Activated CD8-positive, alpha-beta T cell treated with anti-CD3 and anti-CD28 coated beads, Interleukin-2, amount 10 ng/mL, durations not matched to agents 7 days and 5 days (primary cell): ENCODE measurements at places on chromosomes 11 and 22.

DNA sequence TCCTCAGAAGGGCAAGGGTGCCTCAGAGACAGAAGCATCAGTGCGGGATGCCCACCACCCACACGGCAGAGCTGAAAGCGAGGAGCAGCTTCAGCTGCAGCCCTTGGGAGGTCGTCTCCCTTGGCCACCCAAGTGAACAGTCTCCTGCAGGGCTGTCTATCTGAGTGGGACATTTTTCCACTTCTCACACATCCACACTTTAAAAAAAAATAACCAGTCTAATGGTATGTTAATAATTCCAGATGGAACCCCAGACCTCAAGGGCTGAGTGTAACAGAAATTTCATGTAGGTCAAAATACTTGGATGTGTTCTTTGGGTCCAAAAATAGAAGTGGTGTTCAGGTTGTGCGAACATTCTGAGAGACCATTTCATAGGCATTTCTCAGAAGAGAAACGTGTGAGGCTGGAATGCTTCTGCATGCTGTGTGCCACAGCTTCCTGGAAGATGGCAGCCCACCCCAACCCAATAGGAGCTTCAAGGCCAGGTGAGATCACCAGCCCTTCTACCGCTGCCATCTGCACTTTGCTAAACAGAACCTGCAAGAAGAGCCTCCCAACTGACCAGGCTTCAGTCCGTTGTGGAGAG is 623.2 kb downstream of the OPCML start:
- no peak for DNase-seq

DNA sequence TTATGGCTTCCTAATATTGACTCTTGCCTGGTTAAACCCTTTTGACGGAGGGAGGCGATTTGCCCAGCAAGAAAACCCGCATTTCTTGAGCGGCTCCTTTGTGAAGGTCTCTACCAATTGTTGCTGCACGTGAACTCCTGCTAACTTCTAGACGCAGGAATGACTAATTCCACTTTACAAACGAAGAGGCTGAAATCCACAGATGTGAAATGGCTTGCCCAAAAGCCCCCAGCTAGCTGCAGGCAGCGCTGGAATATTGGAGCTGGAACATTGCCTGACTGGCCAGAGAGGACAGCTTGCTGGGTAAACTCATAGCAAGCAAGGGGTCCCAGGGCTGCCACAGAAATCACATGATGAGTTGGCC is 542 bp downstream of the GCAT start:
- DNase-seq: no peak

DNA sequence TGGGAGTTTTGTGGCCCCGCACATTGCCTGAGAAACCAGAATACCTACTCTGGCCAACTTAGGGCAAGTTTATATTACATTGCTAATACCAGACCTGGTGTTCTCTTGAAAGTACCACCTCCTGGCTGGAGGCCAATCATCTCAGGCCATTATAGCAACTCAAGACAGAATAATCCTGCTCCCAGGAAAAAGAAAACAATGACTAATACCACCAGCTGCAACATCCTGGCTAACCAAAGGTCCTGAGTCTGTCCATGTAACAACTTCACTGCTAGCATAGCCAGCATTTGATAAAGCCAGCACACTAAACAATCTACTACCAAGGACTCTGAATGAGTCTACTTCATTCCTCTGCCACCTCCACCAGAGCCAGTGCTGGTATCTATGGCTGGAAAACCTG is 1298.7 kb upstream of the CNTN5 start:
- DNase-seq: no peak

DNA sequence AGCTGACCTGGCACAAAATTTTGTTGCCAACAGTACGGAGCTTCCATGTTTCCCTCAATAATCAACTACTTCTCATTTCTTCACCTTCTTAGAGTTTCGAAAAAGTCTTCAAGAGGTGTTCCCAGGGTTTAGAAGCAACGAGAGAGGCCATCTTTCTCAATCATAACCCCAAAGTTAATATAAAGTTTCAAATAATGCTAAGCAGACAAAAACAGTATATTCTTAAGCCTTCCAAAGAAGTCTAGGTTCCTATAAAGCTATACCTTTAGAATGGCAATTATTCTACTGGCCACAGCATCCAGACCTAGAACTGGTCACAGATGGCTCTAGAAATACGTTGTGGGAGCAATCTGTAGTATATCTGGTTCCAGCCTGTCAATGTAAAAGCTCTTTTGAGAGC is 16.9 kb downstream of the DDX6 start:
- DNase-seq: no peak

GRCh38 chr11:28833169-28833568 is 725.0 kb downstream of the METTL15 start:
- no peak for DNase-seq

DNA sequence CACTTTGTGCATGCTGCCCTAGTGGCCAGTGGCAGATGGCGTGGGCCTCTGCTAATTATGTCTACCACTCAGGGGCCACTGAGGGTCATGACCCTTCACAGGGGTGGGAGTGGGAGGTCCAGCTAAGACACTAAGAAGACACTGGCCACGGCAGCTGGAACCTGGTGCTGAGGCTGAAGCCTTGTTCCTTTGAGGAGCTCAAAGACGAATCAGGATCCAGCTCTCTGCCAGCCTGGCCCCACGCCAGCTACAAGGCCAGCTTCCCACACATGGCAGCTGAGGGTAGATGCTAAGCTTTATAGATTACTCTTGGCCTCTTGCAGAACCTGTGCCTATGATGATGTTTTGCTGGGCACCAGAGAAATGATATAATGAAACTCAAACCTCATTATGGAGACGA is 226.3 kb downstream of the DSCAML1 start:
- no peak for DNase-seq

- no peak for DNase-seq
Measured at GRCh38 chr22:40627612-40628011, 8.9 kb downstream of the MRTFA start.

GRCh38 chr11:12922418-12922817 is 86.7 kb upstream of the RASSF10 start:
- no peak for DNase-seq

GRCh38 chr11:105282658-105283057 is 143.1 kb upstream of the CARD18 start:
- no peak for DNase-seq

DNA sequence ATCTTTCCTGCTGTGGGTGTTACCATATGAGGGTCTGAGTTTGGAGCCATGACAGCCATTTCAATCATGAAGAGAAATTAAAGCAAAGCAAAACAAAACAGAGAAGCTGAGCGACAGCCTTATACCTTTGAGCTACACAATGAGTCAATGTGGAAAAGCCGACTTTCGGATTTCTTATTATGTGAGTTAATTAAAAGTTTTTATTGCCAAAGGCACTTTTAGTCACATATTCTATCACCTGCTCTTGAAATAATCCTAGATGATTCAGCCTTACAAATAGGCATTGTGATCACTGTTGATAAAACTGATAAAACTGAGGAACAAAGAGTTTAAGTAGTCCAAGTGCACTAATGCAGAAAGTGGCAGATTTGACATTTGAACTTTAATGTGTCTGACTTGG is 381.9 kb upstream of the TENM4 start:
- no peak for DNase-seq

DNA sequence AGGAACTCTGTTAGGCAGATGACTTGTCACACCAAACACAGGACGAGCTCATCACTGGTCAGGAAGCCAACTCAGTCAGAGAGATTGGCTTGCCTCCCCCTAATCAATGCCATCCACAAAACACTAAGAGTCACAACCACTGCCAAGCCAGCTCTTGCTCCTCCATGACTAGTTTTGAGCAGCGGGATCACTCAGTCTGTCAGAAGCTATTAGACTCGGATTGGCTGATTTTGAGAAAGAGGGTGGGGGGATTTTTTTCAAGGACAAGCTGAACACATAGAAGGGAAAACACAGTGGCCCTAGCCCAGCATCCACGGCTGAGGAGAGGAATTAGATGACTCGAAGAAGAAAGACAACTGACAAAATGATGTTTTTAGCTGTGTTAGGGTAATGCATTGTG is 55.9 kb downstream of the SEZ6L start:
- no peak for DNase-seq

GRCh38 chr22:32631507-32632255 is 157.1 kb downstream of the FBXO7 start:
- DNase-seq: no peak

DNA sequence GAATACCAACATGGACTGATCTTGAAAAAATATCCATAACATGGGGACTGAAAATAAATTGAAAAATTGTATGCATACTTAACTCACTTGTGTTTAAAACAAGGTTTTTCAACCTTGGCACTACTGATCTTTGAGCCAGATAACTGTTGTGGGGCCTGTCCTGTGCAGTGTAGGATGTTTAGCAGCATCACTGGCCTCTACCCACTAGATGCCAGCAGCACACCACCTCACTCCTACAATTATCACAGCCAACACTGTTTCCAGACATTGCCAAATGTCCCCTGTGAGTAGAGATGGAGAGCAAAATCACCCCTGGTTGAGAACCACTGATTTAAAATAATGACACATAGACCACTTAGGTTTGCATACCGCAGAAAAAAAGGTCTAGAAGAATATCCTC is 45.0 kb upstream of the SLC1A2 start:
- DNase-seq: no peak

GRCh38 chr22:16866167-16866566 is 41.0 kb upstream of the XKR3 start:
- no peak for DNase-seq

DNA sequence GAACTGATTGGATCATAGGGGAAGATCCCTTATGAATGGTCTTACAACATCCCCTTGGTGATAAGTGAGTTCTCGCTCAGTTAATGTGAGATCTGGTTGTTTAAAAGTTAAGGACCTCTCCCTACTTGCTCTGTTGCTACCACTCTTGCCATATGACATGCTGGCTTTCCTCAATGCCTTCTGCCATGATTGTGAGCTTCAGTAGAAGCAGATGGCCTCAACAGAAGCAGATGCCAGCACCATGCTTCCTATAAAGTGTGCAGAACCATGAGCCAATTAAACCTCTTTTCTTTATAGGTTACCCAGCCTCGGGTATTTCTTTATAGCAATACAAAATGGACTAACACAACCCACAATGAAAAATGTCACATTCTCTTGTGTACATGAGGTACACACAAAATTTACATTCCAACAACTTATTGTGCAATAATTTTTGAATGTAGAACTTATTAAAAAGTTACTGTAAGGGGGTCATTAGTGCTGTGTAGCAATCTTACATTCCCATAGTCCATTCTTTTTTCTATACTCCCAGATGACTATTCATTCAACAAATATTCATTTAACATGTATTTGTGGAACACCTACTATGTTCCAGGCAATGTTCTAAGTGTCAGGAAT is 10.3 kb downstream of the CYP2R1 start:
- DNase-seq: no peak

GRCh38 chr11:36146437-36146836 is 142.8 kb downstream of the COMMD9 start:
- no peak for DNase-seq

- DNase-seq: no peak
Measured at GRCh38 chr11:70710601-70711000, 312.3 kb downstream of the CTTN start.

DNA sequence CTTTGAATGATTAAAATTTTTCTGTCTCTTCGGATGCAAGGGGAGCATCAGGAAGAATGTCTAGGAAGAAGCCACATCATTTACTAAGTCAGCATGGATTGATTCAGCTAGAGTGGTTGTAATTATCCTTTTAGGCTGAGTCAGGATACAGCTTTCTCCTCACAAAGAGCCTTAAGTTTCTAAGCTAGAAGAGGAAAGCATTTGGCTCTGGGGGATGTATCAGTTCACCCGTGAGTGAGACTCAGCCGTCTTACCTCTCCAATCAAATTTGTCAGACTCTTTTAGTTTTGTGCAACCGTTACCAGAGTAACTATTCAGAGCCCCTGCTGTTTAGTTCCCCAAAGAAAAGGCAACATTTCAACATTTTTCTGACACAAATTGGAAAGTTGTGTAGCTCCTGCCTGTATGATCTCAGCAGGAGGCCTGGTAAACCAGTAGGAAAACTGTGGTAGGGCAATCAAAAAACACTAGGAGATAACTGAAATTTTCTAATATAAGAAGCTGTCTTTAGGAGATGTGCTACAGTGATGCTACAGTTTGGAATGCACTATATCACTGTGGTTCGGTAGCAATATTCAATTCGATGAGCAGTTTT is 432.4 kb upstream of the LUZP2 start:
- no peak for DNase-seq

DNA sequence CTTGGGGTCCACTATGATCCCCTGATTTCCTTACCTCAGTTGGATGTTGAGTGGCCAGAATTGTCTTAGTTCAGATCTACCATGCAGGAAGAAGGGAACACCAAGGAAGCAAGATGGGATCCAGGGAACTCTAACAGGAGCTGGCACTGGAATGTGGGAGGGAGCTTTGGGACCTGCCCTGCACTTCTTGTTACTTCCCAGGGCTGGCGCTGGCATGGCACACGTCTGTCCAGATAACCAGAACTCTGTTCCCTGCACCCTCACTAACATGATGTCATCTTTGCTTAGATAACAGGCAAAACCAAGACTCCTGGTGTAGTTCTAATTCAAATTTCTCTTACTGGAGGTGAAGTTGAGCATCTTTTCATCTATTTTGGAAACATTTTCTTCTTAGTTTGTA is 550.0 kb downstream of the MN1 start:
- no peak for DNase-seq

DNA sequence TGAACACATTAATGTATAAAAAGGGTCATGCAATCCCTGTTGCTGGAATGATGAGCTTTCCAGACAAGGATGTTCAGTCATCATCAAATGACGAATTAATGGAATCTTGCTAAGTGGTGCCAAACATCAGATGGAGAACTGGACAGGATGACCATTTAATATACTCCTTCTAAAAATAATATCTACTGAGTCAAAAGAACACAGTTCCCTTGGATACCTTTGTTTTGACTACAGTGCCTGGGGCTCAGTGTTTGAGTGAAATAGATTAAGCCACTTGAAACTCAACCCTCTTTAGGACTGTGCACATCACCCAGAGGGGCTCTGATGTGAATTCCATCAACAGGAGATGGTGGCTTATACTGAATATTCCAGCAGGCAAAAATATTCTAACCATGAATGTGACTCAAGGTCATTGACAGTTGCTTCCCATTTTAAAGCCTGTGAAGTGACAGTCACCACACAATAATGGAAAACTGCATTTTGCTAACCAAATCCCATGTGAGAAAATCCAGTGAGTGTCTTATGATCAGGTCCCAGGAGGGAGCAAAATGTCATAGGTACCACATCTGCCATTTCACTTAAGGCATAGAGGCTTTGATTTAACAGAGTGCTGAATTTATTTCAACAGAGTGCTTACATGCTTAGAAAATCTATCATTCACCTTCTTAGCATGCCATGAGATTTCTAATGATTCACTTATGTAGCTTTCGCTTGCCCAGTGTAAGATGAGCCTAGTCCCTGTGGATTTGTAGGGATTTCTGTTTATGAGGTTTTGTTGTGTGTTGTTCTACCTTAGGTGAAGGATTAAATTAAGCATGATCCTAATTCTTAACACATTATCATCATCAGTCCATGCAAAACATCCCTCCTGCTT is 41.3 kb upstream of the SLN start:
- no peak for DNase-seq
